ENCODE measurements at places on chromosomes 2 and 18.

DNA sequence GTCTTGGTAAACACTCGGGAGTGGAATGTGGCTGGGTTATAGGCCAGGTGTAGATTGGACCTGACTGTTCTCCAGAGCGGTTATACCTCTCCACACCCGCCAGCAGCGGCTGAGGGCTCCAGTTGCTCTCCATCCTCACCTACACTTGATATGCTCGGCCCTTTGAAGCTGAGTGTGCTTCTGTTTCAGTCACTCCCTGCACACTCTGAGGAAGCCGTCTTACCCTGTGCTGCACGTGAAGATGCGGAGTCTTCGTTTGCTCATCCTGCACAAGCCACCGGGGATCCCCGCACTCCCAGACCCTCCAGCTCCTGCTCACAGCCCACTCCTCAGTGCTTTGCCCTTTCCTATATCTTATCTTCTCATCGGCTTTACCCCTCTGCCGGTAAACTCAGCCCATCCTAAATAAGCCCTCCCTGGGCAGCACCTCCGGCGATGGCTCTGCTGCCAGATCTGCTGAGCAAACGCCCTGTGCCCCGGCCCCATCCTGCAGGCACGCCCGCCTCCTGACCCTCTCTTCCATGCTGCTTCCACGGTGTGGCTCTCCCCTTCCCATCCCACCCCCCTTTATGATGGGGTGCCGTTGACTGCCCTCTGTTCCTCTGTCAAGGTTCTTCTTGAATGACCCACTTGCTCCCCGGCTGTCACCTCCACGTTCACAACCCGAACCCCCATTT lies 47.3 kb upstream of the ODC1 start:
- no peak for DNase-seq

GRCh38 chr2:9655441-9656269 lies 24.9 kb upstream of the YWHAQ start:
- peak; percentile 67 for DNase-seq

- DNase-seq = peak; percentile 55
These were observed 230.9 kb upstream of the SMAD2 start for GRCh38 chr18:48161191-48161910.

GRCh38 chr2:195666113-195666712 lies 9.2 kb downstream of the SLC39A10 start:
- no peak for DNase-seq

DNA sequence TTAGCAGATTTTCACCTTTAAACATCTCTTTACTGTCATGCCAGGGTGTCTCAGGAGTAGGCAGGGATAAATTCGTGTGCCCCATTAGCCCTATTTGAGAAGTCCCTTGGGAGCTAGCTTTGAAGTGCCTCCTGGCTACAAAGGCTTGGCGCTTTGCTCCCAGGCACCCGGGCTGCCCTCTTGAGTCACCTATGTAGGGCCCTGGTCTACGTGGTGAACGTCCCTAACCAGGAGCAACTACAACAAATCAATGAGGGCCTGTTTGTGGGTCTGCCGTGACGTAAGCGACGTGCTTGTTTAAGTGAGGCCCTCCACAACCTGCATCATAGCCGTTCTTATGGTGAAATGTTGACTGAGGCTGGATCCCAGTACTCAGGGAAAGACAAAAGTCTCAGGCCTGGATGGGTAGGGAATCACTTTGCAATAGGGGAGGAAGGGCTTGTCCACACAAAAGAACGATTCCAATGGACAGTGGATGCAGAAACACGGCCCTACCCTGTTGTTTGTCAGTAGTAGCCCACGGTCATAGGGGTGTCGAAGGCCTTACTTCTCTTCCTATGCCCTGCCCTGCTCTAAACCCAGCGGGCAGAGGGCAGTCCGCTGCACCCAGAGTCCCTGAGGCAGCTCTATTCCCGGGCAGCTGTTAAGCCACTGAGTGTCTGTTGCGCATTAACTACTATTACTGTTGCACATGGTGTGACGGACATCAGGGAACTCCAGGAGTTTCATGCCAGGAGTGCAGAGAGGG lies 93.9 kb downstream of the INHBB start:
- DNase-seq = no peak

- DNase-seq = no peak
These were observed 221.0 kb upstream of the OSR1 start for GRCh38 chr2:19579461-19579860.

DNA sequence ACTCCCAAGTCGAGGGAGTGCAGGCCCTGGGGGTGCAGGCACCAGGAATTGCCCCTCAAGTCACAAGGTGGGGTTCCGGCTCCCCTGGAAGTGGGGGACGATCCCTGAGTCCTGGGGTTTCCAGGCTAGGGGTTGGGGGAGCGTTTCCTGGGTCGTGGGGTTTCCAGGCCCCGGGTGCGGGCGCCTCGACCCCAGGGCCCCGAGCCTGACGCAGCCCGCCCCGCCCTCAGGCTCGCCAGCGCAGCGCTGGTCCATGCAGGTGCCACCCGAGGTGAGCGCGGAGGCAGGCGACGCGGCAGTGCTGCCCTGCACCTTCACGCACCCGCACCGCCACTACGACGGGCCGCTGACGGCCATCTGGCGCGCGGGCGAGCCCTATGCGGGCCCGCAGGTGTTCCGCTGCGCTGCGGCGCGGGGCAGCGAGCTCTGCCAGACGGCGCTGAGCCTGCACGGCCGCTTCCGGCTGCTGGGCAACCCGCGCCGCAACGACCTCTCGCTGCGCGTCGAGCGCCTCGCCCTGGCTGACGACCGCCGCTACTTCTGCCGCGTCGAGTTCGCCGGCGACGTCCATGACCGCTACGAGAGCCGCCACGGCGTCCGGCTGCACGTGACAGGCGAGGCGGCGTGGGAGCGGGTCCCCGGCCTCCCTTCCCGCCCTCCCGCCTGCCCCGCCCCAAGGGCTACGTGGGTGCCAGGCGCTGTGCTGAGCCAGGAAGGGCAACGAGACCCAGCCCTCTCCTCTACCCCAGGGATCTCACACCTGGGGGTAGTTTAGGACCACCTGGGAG lies 12.0 kb downstream of the SIGLEC15 start:
- peak; percentile 87 for DNase-seq

- no peak for DNase-seq
These were observed 20.0 kb upstream of the CHRNA1 start for GRCh38 chr2:174784316-174784715.

DNA sequence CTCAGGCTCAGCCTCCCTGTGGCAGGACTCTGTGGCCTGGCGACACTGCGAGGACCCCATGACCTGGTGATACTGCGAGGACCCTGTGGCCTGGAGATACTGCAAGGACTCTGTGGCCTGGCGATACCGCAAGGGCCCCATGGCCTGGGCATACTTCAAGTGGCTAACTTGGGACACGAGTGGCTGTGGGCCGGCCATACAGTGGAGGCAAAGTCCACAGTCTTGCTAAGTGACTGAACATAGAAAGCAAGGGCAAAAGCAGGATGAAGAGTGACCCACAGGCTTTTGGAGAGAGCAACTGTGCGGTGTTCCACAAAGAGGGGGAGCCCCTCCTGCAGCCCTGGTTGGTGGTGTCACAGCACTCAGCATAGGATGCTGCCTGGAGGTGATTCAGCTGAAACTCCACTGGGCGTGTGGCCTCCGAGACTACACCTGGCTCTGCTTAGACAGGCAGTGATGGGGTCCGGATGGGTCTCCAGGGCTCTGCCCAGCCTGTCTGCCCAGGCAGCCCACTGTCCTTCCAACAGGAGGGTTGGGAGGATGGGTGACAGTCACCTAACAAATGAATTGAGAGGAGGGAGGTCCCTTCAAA lies 691.0 kb upstream of the HS6ST1 start:
- no peak for DNase-seq

DNA sequence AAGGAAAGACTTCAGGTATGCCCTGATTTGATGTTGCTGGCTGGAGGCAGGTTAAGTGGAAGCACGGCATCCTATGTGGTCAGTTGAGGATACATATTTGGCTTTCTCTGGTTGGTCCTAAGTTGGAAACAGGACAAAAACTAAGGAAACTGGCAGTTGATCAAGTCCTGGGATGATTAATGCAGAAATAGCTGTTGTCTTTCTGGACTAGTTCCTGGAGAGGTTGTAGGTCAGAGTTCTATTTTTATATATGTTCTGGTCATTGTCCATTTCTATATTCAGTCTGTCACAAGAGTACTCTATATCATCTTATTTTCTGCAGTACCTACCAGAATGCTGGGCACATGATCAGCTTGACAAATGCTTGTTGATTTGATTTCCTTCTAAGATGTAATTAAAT lies 4.0 kb upstream of the SLC35F5 start:
- DNase-seq = no peak

- DNase-seq = no peak
These were observed 59.6 kb downstream of the KCTD18 start for GRCh38 chr2:200450288-200450687.

- DNase-seq = no peak
These were observed 177.7 kb upstream of the OSR1 start for GRCh38 chr2:19536136-19536535.

DNA sequence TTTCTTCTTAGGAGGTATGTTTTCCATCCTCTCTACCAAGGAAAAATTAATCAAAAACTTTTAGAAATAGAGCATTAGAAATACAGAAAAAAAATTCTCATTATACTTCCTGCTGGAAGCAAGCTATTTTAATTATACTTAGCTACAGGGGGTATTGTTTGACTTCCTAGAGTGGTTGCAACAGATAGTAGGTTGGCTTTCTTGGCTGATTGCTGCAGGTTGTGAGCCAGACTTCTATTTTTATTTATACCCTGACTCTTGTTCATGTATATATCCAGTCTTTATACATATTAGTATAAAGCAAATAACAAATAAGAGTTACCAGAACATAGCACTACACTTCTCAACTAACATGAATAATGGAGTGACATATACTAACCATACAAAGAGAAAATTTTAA lies 460.8 kb upstream of the REG3G start:
- no peak for DNase-seq

DNA sequence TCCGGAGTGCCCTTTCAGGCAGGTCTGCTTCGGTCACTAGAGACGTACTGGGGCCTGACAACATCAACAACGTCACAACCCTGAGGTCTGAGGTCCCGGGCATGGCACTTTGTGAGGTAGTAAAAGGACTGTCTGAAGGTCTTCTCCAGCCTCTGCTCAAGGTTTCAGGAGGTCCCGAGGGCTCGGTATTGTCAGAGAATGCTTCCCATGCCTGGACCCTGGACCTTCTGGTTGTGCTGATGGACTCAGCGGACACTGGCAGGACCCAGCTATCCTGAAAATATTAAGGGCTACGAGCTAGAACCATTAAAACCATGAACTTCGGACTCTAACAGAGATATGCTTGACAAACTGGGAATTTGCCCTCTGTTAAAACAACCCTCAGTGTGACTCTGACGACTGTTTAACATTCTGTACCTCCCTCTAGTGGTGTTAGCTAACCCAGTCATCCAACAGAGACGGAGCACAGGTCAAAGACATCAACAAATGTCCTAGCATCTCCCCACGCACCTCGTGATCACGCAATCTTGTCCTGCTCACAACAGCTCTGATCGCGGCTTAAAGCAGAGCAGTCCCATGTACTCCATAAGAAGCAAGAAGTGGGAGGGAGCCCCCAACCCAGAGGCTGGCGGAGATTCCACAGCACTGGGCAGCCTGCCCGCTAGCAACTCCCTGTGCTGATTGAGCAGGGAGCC lies 96.5 kb downstream of the CCDC93 start:
- DNase-seq = no peak

- DNase-seq = no peak
These were observed 134.9 kb upstream of the OTOS start for GRCh38 chr2:240275386-240275785.

DNA sequence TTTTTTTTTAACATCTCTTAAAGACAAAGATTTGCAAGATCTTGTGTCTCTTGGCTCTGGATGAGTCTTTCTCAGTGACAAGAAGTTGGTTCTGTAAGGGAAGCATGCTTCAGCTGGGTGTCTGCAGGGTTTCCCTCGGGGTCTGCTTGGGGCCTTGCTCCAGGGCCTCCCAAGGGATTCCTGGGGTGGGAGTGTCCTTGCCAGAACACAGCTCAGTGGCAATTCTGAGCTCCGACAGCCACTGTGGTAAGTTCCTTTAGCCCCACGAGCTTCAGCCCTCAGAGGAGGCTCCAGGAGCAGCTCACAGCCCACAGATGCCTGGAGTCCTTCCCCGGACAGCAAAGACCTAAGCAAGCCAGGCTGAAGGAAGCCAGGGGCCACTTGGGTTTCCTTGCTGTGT lies 52.4 kb downstream of the EMX1 start:
- DNase-seq = no peak

DNA sequence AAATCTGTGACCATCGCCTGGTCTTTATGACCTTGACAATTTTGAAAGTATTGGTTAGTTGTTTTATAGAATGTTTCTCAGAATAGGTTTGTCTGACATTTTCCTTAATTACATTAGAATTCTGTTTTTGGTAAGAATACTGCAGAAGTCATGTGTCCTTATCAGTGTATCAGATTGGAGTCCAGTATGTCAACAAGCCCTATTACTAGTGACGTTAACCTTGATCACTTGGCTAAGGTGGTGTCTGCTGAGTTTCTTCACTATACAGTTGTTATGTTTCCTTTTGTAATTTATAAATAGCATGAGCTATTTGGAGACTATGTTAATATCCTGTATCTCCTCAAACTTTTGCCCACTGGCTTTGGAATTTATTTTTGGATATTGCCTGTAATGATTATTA lies 10.8 kb upstream of the IL36G start:
- no peak for DNase-seq

- peak; percentile 33 for DNase-seq
These were observed 2.1 kb downstream of the POMC start for GRCh38 chr2:25165992-25166875.

DNA sequence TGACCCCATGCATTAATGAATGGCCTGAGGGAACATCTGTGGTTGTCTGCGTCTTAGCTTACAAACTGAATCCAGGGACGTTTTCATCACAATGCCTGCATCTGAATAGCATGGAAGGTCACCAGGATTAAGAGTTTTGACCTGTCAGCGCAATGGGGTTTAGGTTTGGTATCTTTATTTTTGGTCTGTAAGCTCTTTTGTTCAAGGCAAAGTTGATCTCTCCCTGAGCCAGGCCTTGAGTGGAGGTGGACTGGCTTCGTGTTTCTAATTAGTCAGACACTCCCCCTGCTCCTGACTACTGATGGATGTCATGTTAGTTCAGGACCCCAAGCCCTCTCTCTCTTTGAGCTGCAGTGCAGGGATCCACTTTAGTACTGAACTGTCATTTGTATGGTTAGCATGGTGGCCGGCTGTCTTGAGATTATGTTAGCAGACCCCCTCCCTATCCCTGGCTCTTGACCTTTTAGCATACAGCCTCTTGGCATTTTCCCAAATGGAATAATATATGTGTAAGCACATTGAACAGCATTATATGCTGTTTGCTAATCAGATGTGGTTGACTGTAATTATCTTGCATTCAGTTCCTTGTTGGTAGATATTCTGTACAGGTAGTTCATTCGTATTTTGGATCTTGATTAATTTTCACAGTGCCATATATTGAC lies 59.2 kb downstream of the LYPD6 start:
- no peak for DNase-seq

- no peak for DNase-seq
These were observed 42.3 kb upstream of the TEX51 start for GRCh38 chr2:126856403-126856802.
